ENCODE measurements at places on chromosomes 3 and 15.

DNA sequence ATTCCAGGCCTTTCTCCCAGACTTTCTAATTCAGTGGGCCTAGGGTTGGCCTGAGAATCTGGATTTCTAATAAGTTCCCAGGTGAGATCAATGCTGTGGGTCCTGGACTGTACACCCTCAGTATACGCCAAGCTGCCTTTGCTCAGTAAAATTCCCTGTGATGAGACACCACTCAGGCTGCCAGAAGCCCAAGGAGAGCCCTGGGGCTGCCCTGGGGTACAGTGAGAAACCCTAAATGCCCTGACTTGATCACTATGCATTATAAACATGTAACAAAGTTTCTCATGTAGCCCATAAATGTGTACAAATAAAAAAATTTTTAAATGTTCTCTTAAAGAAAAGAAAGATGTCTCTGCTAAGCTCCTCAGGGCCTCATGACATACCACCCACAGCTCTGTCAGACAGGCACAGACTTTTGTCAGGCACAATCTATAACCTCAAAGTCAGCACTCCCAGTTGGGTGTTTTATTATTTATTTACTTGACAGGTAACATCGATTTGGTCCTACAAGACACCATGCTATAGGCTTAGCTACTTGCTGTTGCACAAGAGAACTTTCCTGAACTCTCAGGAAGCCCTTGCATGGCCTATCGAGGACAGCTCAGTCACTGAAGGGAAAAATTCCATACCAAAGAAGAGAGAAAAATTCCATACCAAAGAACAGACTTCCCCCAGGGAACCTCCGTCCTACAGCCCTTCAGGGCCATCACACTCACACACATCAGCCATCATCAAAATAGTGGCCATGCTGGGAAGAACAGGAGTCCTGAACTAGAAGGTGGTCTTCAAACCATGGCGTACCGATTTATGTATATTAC lies 22.7 kb downstream of the LARP6 start:
- DNase-seq: no peak

DNA sequence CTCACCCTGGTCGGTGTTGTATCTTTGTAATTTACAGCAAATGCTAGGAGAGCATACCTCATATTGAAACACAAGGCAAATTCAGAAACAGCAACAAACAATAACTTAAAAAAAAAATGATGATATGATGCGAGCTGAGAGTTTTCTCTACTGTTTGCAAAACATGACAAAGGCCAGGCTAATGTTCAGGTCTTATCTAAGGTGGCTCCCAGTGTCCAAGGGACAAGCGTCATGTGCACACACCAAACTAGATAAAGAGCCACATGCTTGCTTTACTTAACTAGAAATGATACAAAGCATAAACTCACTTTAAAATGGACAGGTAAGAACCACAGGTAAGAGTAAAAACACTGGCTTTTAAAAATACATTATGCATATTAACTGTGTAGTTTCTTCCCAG lies 375.9 kb downstream of the FOXP1 start:
- no peak for DNase-seq

DNA sequence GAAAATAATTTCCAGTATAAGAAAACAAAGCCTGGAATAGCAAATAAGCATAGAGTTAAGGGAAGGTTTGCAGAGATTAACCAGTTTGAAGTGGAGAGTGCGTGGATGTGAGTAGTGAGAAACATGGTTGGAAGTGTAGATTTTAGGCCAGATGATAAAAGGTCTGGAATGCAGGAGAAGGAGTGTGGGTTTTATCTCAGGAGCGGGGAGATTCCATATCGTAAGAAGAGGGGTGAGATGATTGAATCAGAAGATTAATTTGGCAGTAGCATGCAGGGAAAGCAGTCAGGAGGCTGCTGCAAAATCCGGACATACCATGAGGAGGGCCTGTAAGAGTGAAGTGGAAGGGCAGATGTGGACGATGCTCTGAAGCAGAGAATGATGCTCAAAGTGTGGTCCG lies 13.7 kb downstream of the PPARG start:
- DNase-seq: no peak

DNA sequence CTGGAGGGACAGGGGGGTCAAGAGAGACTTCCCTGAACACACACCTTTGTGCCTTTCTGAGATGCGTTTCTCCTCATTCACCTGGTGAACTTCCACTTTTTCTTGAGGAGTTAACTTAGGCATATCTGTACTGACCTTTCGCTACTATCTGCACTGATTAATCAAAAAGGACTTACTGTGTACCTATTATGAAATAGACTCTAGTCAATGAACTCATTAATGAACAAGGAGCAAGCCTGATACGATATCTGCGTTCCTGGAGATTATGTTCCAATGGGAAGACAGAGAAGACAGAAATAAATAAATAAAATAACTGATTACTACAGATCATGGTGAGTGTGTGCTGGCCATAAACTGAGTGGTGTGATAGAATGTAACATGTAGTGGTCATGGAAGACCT lies 157.2 kb upstream of the TBL1XR1 start:
- DNase-seq: no peak

- no peak for DNase-seq
These were observed 197.7 kb downstream of the LSAMP start for GRCh38 chr3:116247605-116248004.

GRCh38 chr15:59522988-59523461 lies 85.0 kb downstream of the FAM81A start:
- DNase-seq: no peak

- DNase-seq: no peak
These were observed 87.3 kb upstream of the LIPC start for GRCh38 chr15:58344213-58345070.

DNA sequence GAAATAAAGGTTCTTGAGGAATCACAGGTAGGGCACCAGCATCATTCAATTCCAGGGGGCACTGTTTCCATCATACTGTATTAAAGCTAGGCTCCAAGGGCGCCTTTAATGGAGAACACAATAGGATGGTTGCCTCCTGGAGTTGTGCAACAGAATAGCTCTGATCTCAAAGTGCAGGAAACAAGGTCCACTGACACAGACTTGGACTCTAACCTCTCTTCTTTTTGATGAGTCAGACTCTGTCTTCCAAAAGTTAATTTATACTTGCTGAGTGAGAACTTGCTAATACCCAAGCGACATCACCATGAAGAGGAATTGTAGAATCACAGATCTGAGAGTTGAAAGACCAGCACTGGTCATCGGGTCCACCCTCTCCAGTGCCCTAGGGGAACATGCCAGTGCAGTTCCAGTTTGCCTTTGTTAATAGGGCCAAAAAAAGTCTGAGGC lies 94.4 kb upstream of the PHLDB2 start:
- no peak for DNase-seq

- DNase-seq: no peak
These were observed 76.3 kb downstream of the SMARCC1 start for GRCh38 chr3:47705391-47705790.

DNA sequence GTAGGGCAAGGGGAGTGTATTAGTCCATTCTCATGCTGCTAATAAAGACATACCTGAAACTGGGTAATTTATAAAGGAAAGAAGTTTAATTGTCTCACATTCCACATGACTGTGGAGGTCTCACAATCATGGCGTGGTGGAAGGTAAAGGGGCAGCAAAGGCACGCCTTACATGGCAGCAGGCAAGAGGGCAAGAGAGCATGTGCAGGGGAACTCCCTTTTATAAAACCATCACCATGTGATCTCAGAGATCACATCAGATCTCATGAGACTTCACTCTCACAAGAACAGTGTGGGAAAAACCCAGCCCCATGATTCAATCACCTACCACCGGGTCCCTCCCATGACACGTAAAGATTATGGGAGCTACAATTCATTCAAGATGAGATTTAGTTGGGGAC lies 41.4 kb downstream of the SUMF1 start:
- DNase-seq: no peak

GRCh38 chr3:52480768-52481715 lies 14.1 kb upstream of the STAB1 start:
- DNase-seq: no peak

- DNase-seq: no peak
These were observed 102.2 kb downstream of the ABI3BP start for GRCh38 chr3:100891033-100891432.

- no peak for DNase-seq
These were observed 13.3 kb upstream of the PTX3 start for GRCh38 chr3:157423337-157423736.

All from right kidney (tissue), 9 donors.